RWPE2 (cell line): ENCODE measurements at places on chromosomes 1 and 21.

GRCh38 chr1:234907940-234908405, 220.7 kb downstream of the TOMM20 start:
- no peak for DNase-seq

- no peak for DNase-seq
These were observed 62.1 kb downstream of the GNG12 start for GRCh38 chr1:67771152-67771551.

DNA sequence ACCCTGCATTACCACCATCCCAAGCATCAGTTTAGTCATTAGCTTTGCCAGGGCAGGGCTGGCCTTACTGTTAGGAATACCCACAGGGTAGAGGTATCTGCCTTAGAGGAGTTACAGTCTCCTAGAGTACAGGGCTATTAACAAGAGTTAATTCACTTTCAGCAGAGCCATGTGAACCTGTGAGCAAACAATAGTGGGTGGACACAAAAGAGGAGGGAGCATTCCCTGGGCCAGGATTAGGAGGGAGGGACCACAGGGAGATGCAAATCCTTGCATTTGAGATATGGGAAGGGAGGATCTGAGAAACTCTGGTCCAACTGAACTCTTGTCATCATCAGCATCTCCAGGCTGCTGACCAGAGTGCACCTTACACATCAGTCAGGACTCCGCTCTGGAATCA, 51.1 kb upstream of the IGSF21 start:
- DNase-seq, result no peak

DNA sequence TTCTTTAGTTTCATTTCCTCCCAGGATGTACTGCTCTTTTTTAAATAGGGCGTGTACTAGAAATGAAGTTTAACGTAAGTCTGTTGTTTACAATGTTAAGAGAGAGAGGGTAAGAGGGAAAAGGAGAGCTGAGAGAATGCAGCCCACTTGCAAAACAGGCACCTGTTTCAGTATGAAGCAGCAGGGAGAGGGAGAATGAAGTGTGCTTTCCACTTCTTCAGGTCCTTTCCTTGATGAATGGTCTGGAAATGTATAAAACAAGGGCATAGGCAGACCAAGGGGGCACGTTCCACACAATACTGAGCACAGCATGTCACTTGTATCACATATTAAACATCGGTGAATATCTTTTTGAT, 2.0 kb downstream of the KCNA3 start:
- DNase-seq, result no peak

GRCh38 chr1:209430821-209431259, 152.7 kb upstream of the CAMK1G start:
- DNase-seq, result no peak
